ENCODE measurements at places on chromosomes 7 and 10. TPM values are rescaled to one million over a fixed set of nuclear protein-coding genes. Genes with fewer than 3 reads are reported as not detected.

ANKRD7 gene
- total RNA-seq, result 1.4 TPM

GPNMB gene
- total RNA-seq, result 479 TPM

PRKCQ gene
- total RNA-seq, result 0.08 TPM

LIPM gene
- 0.82 TPM for total RNA-seq

UPK3BL1 gene
- 3.2 TPM for total RNA-seq

SVOPL gene
- total RNA-seq, result not detected

AKR1D1 gene
- total RNA-seq, result not detected

FAM241B gene
- total RNA-seq, result not detected

DIP2C gene
- total RNA-seq, result 16.1 TPM

ALOX5 gene
- total RNA-seq, result not detected

ETV1 gene
- total RNA-seq, result 75.7 TPM

DNA sequence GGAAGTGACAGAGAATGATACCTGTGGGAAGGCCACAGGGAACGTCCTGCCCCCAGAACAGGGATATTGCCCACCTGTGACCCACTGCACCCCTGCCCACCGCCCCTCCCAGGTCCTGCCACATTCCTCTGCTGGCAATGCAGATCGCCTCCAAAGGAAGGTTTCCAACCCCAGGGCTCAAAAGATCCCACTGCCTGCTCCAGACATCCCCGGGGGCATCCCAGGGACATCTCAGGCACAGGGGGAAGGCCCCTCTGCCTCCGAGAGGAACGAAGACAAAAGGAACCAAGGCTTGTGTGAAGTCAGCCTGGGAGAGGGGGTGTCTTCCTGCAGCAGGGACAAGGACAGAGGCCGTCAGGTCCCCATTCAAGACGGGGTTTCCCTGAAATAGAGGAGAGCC lies 28.5 kb downstream of the NUDT1 start:
- DNase-seq, result no peak

- DNase-seq, result no peak
These were observed 53.3 kb downstream of the SH3PXD2A start for GRCh38 chr10:103802081-103802480.

GRCh38 chr7:30181211-30181610 lies 46.4 kb downstream of the MTURN start:
- DNase-seq, result no peak

DNA sequence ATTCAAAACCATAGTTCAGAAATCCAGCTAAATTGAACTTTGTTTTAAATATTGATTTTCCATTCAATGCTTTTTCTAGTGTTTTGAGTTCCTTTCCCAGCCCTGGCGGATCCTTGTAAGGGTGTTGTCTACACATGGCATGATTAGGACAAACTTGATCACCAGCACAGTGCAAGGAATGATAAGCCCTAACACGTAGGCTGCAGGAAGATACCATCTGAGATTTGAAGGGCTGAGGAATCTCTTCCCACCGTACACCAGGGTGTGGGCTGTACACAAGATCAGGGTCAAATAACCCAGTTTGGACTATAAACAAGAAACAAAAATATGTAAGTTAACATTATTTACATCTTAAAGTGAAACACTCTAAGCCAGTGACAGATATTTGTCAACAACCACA lies 27.4 kb downstream of the STEAP4 start:
- DNase-seq, result no peak

DNA sequence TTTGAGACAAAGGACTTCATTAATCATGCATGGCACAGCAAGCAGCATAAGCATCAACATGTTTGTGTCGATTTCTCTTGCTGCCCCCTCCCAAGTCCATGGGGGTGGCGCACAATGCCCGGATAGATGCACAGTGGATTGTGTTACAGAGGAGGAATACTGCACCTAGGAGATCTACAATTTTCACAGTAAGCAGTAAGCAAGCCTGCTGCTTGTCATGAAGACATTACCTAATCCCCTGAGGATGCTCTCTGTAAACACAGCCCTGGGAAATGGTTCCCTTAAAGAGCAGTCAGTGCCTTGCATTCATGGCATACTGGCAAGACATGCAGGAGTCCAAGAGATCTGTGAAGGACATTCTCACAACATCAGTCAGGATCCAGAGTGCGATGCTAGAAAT lies 137.7 kb downstream of the ETV1 start:
- no peak for DNase-seq

GRCh38 chr7:95766086-95766485 lies 6.3 kb upstream of the DYNC1I1 start:
- no peak for DNase-seq

DNA sequence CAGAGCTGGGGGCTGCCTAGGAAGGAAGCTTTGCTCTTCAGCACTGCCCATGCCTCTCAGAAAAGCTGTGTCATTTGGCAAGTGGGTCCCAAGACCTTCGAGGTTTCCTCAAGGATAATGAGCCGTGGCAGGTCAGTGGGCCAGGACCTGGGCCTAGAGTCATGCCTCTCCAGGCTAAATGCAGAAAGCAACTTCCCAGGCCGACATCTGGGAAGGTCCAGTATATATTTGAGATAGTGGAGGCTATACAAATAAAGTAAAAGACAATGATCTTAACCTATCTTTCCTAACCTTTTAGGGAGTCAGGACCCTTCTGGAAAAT lies 2.4 kb upstream of the HOXA10 start:
- no peak for DNase-seq

DNA sequence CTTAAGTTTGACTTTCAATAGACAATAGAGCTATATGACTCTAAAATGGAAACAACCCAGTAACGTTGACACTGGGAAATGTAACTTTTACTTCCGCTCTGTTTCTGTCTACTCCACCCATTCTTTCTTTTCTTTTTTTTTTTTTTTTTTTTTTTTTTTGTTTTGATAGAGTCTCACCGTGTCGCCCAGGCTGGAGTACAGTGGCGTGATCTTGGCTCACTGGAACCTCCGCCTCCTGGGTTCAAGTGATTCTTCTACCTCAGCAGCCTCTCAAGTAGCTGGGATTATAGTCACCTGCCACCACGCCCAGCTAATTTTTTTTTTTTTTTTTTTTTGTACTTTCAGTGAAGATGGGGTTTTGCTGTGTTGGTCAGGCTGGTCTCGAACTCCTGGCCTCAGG lies 13.9 kb downstream of the PRSS2 start:
- no peak for DNase-seq

- DNase-seq, result peak; percentile 16
These were observed 14.0 kb upstream of the SLC18A2 start for GRCh38 chr10:117226813-117227451.

DNA sequence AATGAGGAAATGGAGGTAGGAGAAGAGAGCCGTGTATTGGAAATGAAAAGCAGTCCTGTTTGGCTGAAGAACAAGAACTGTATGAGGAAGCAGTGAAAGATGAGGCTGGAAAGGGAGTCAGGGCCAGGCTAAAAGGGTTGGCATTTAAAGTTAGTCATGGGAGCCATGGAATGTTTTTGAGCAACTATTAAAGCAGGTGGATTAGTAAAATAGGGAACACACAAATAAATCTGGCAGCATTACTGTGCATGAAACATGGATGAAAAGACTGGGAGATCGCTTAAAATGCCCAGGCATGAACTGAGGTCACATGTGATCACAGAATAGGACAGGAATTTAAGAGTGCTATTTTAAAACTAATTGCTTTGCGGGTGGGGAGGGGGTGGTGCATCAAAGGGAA lies 1.4 kb upstream of the IFRD1 start:
- no peak for DNase-seq

- no peak for DNase-seq
These were observed 666.2 kb upstream of the CELF2 start for GRCh38 chr10:10351451-10351850.

DNA sequence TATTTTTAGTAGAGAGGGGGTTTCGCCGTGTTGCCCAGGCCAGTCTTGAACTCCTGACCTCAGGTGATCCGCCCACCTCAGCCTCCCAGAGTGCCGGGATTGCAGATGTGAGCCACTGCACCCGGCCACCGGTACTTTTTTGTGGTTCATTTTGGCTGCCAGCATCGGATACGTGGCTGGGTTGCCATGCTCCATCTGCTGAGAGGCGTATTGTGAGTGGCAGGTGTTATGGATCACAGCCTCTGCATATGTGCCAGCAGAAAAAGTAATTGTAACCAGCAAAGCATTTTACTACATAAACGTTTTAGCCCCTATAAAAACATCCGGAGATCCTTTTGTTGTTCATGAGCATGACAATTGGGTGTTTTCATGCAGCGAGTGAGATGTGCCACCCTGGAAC lies 7.1 kb downstream of the FOXK1 start:
- no peak for DNase-seq

- peak; percentile 40 for DNase-seq
These were observed 573 bp downstream of the BLVRA start for GRCh38 chr7:43758822-43759683.

Data from fibroblast of the aortic adventitia (primary cell).